ENCODE measurements at places on chromosomes 3 and 15.

GRCh38 chr3:88810455-88810854 lies 297.0 kb upstream of the EPHA3 start:
- DNase-seq: no peak

GRCh38 chr3:141489203-141489602 lies 2.4 kb downstream of the RASA2 start:
- peak; percentile 25 for DNase-seq

DNA sequence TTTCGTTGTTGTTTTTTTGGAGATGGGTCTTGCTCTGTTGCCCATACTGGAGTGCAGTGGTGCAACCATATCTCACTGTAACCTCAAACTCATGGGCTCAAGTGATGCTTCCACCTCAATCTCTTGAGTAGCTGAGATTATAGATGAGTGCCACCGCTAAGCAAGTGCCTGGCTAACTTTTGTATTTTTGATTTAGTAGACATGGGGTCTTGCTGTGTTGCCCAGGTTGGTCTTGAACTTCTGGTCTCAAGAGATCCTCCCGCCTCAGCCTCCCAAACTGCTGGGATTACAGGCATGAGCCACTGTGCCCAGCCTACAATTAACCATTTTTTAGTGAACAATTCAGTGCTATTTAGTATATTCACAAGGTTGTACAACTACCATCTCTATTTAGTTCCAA lies 42.2 kb downstream of the ARHGEF3 start:
- no peak for DNase-seq

DNA sequence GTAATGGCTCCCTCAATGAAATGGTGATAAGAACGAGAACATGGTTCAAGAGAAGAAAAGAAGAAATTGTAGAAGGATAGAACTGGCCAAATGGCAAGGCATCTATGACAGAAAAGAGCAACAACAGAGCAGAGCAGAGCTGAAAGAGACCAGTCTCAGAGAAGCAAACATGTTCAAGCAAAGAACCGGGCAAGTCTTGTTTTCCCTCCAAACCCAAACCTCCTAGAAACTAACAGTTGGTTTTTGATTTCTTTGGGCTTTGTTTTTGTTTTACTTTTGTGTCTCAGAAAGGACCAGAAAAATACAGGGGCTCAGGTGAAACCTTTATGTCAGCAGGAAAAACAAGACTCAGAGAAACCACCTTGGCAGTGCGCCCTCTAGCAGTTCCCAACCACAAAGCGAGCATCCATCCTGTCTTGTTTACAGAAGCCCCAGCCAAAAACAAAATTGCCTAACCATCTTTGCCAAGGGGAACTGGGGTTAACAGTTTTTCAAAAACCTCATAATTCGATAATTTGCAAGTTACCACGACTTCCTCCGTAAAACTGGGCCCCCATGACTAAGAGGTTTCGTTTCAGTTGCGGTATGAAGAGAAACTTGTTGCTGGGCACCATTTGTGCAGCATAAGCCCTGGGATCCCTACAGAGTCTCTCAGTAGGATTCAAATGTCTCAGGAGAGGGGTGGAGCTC lies 159.2 kb upstream of the SLC24A5 start:
- no peak for DNase-seq

DNA sequence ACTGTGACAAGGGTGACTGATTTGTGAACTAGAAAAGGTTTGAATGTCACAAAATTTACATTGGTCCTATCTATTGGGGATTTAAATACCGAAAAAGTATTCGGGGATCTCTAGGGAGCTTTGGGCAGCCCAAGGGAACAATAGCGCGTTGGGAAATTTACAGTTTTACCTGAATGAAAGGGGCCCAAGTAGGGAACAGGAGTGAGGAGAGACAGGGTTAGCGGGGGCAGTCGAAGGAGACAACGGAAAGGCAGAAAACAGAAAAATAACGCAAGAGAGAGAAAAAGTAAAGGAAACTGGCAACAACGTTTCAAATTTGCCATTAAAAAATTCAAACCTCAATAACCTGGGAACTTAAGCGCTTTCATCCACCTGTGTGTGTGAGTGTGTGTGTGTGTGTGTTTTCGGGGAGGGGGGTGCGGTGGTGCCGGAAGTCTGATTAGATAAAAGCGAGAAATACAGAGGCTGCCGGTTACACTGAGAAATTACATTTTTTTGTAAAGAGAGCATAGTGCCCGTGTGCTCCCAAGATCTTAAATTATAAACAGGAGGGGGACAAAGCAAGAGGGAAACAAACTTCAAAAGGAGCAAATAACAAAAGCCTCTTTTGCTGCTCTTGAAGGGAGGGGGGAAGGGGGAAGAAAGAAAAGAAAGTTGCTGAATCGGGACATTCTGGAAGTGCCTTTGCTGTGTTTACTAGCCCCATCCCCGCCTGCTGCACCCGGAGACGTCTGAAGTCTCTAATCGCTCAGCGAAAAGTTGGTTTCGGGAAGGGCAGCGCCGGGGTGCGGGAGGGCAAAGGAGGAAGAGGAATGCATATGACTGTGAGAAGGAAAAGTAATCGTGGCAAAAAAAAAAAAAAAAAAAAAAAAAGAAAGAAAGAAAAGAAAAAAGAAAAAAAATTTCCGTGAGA lies 721 bp upstream of the ZIC1 start:
- DNase-seq: no peak

- DNase-seq: no peak
These were observed 44.8 kb downstream of the CMTM8 start for GRCh38 chr3:32283304-32283703.

GRCh38 chr3:197025736-197026480 lies 3.7 kb downstream of the MELTF start:
- no peak for DNase-seq

DNA sequence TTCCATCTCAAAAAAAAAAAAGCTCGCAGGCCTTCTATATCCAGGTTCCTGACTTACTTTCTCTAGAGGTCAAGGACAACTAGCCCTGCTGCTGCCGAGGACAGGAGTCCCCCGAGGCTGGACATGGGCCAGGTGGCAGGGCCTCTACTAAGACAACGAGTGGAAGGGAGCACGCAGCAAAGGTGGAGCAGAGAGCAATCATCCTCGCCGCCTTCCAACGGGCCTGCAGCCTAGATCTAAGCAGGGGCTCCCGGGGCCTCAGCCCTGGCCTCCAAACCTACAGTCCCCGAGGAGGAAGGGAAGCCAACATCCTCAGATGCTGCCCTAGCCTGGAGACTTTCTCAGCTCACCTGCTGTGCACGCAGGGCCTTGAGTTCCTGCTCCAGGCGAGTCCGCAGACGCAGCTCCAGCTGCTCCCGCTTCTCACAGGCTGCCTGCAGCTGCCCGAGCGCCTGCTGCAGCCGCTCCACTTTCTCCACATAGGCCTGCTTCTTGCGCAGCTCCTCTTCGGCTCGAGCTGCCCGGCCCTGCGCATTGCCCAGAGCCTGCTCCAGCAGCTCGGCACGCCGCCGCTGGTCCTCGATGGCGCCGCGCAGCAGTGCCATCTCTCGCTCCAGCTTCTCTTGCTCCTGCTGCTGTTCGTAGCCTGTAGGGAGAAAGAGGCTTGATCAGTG lies 12.9 kb downstream of the AMOTL2 start:
- DNase-seq: no peak

DNA sequence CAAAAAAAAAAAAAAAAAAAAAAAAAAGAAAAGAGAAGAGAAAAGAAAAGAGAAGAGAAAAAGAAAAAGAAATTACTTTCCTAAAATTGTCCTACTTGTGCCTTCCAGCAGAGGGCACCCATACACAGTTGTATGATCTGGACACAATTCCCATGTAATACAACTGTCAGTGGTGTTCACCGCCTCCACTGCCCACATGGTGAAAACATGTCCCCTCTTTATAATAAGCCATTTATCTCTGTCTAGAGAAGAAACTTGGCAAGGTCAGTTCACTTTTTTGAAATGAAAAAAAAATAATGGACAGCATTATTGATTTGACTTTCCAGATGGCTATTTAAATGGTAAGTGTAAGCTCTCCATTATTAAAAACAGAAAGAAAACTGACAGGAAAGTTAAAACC lies 459.4 kb downstream of the GBE1 start:
- peak; percentile 12 for DNase-seq

DNA sequence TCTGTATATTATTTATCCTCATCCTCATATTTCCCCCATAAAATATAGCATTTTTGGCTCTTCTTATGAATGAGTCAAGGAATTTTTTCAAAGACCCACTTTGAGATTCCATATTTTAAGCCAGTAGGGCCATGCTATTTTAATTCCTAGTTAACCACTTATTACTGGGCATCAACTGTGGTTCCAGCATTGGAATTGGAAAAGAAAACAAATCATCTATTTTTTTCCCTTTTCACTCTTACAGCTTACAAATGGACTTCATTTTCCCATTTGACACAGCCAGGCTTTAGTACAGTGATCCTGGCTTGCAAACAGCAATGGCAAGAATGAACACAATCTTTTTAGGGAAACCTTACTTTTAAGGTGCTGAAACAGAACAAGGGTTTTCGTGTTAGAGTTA lies 19.4 kb upstream of the PLCL2 start:
- DNase-seq: no peak

DNA sequence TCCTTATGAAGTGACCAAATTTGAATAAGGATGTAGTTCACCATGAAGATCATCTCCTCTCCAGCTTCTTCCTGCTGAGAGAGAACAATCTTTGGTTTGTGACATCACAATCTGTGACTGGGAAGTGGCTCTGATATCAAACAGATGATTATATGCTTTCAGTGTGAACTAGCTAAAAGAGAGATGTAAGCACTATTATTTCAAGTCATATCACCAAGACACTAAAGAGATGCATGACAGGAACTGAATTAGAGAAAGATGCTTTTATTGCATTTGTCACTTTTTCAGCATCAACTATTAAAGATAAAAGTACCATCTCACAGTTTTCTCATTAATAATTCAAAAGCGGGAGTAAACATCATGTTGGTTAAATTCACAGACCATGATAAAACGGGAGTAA lies 3.5 kb downstream of the CHRM5 start:
- no peak for DNase-seq

GRCh38 chr15:88989578-88989977 lies 76.4 kb upstream of the MFGE8 start:
- no peak for DNase-seq

DNA sequence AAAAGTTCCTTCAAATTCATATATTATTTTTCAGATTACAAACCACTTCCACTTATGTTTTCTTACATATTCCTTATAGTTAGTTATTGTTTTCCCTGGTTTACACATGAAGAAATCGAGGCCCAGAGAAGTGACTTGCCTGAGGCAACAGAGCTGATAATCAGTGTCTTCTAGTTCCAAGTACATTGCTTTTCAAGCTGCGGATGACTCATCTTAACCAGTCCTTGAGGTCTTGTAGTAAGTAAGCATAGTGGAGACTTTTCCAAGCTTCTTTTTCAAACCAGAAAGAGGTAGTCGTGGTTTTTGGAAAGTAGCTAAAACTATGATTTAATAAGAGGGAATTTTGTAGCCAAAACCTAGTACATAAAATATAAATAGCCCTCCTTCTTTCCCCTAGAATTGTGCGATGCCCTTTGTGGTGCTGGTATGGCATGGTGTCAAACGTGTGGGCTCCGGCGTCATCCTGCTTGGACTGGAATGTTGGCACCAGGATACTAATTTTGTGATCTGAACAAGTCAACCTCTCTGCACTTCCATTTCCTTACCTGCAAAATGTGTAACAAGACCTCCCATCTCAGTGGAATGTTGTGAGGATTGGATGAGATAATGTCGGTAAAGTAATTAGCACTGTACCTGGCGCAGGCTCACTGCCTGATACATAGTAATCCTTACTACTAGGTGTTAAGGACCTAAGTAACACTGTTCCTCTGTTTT lies 19.0 kb upstream of the DLG1 start:
- no peak for DNase-seq

- DNase-seq: no peak
These were observed 58.9 kb downstream of the TMEM41A start for GRCh38 chr3:185439745-185440466.

DNA sequence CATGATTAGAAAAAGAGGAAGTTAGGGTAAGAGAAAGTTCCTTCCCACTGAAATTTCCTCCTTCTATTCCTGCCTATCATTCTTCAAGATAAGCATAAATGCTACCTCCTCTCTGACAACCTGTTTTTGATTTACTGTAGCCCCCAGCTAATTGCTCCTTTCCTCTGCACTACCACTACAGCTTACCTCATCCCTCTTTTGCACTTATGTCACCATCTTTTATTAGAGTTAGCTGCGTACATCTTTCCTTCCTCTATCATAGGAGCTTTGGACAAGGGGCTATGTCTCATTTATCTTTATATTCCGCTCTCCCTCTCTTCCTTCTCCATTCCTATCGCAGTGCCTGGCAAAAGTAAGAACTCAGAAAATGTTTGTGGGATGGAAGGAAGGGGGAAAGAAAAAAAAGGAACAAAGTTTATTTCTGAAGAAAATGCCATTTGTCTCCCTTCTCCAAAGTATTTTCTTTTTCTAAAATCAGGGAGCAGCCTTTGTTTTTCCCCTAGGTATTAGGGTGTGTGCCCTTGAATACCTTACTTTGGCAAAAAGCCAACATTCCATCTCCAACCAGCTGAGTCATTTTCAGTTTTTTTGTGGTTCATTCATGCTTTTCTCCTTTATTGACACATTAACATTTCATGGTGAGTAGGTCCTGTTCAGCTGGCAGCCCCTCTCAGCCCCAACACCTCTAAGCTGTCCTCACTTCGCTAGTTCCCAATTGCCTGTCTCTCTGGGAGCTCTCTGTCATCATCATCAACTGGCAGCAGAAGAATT lies 87.6 kb upstream of the SOX2 start:
- DNase-seq: no peak

- DNase-seq: no peak
These were observed 782.4 kb upstream of the ROBO1 start for GRCh38 chr3:80550174-80550573.

DNA sequence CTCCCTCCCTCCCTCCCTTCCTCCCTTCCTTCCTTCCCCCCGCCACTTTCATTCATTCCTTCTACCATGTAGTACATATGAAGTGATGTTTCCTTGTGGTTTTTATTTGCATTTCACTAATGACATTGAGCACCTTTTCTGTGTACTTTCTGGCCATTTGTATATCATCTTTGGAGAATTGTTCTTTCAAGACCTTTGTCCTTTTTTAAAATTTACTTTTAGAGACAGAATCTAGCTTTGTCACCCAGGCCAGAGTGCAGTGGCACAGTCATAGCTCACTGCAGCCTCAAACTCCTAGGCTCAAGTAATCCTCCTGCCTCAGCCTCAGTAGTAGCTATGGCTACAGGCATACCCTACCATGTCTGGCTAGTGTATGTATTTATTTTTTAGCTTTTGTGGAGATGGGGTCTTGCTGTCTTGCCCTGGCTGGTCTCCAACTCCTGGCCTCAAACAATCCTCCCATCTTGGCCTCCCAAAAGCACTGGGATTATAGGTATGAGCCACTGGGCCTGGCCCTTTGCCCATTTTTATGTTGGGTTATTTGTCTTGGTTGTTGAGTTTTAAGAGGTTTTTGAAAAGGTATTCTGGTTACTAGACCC lies 42.0 kb upstream of the CTDSPL2 start:
- DNase-seq: no peak

DNA sequence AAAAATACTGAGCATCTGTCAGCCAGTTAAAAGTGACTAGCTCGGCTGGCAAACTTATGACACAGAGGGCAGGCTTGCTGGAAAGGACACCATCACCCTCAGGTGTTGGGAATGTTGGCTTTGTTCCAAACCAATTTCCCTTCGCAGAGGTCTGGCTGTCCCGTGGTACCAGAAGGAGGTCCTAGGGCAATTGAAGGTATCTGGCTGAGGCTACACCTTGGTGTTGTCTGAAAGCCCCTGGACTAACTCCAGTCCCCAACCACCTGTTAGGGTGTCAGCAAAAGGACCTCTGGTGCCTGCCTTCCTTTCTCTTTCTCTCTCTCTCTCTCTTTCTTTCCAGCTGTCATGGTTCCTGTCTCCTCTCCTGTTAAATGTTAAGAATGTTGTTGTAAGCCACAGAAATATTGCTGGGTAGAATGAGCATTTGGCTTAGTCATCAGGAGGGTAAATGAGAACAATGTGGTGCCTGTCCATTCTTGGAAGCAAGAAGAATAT lies 12.5 kb downstream of the PRR20G start:
- DNase-seq: no peak

GRCh38 chr3:79517766-79518413 lies 249.9 kb downstream of the ROBO1 start:
- DNase-seq: no peak

Measured in stimulated activated naive CD8-positive, alpha-beta T cell treated with anti-CD3 and anti-CD28 coated beads, Interleukin-15, Interleukin-2, amounts not matched to agents 100 U/mL and 50 U/mL, for 24 hours (primary cell).